ENCODE measurements at places on chromosomes 12 and 14.

GRCh38 chr12:112219195-112219594 lies 93.8 kb downstream of the TRAFD1 start:
- DNase-seq: no peak

- DNase-seq: no peak
Observed at GRCh38 chr12:97075161-97075933, 168.3 kb downstream of the NEDD1 start.

- no peak for DNase-seq
Observed at GRCh38 chr14:103456167-103456835, 66.3 kb downstream of the CKB start.

DNA sequence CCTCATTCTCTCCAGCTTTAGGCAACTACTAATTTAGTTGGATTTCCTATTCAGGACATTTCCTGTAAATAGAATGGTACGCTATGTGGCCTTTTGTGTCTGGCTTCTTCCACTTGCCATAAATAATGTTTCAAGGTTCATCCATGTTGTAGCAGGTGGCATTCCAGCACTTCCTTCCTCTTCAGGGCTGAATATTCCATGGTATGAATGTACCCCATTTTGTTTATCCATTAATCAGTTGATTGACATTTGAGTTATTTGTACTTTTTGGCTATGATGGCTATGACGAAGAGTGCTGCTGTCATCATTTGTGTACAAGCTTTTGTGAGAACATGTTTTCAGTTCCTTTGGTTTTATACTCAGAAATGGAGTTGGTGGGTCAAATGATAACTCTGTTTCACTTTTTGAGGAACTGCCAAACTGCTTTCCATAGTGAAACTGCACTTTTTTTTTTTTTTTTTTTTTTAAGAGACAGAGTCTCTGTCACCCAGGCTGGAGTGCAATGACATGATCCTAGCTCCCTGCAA lies 6.5 kb upstream of the CDK2AP1 start:
- DNase-seq: no peak

GRCh38 chr12:109738209-109738608 lies 24.6 kb downstream of the FAM222A start:
- no peak for DNase-seq

DNA sequence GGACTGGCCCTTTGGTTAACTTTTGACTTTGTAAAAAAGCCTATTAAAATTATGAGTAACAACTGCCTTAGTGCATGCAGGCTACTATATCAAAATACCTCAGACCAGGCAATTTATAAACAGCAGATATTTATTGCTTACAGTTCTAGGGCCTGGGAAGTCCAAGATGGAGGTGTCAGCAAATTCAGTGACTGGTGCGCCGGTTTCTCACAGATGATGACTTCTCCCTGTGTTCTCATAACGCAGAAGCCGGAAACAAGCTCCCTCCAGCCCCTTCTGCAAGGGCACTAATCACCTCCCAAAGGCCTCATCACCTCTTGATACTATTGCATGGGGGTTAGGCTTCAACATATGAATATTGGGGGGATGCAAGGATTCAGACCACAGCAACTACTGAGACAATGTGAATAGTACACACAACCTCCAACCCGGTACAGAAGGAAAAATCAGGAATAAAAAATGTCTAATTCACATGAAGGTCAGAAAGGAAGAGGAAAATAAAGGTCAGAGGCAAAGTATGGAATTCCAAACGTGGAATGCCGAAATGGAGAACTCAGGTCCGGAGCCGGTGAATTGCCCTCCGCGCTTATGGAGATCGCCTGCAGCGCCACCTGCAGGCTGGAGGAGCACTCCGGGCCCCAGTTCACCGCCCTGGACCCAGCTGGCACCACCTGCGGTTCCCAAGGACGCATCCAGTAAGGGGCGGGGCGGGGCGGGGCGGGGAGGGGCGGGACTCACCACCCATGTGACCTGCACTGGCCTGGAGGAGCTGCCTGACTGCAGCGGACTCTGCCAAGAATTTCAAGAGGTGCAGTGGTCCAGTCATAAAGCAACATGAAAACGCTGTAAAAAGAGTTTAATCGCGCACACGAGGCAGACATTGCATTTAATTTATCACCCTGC lies 203.4 kb downstream of the KIF26A start:
- no peak for DNase-seq

- DNase-seq: no peak
Observed at GRCh38 chr14:51879170-51879569, 18.8 kb downstream of the GNG2 start.

All from stimulated activated CD4-positive, alpha-beta T cell treated with anti-CD3 and anti-CD28 coated beads, Interleukin-1b, Interleukin-23, amount 100 ng/mL, for 4 hours (primary cell).